ENCODE measurements at places on chromosomes 5 and 9.

DNA sequence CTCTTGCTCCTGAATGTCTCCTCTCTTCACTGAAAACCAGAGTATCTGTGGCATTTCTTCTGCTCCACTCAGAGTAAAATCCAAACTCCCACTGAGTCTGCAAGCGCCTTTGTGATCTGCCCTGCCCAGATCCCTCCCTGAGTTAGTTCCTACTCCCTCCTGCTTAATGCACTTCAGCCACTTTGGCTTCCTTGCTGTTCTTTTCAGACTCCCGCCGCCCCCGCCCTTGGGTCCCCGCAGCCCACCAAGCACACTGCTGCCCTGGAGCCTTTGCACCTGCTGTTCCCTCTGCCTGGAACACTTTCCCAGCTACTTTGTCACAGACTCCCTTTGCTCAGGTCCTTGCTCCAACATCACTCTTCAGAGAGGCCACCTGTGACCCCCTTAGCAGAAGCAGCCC is 127.2 kb upstream of the SLC25A48 start:
- no peak for DNase-seq

DNA sequence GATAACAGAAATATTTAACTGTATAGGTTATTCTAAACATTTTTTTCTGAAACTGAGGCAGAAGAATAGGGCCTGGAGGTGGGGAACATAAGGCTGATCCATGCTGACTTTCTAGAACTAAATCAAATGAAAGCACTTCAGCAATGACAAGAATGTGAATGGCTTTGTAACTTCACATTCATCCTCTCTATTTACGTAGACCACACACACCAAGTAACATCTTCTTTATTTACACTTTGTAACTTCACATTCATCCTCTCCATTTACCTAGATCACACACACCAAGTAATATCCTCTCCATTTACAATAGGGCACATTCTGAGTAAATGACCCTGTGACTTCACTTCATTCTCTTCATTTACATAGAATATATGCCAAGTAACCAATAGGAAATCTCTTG is 251.8 kb upstream of the CDH9 start:
- no peak for DNase-seq

DNA sequence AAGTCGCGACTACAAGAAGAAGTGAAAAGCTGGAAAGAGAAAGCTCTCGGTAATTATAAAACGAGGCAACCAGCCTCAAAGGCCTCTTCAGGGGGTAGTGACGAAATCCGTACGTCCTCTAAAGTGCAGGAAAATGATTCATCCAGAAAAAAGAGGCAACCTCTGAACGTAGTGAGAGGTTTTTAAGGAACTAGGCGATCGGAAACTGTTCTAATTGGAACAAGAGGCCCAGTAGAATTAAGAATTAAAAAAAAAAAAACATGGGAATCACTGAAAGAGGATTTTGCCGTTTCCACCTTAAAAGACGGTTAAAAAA is 1.0 kb downstream of the CSNK1A1 start:
- DNase-seq = no peak

DNA sequence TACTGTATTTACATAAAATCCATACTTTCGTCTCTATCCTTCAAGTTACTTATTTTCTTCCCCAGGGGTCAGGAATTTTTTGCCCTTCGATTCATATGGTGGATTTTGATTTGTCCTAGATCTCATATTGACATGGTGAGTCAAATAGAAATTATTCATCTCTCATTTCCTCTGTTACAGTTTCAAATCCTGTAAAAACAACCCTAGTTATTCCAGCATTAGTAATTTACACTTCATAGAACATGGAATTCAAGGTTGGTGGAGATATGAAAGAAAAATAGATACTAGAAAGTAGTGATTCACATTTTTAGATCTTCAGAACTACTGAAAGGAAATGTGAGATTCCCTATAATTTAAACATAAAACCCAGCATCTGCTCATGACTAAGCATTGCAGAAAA is 1331.0 kb upstream of the CDH9 start:
- DNase-seq = no peak

DNA sequence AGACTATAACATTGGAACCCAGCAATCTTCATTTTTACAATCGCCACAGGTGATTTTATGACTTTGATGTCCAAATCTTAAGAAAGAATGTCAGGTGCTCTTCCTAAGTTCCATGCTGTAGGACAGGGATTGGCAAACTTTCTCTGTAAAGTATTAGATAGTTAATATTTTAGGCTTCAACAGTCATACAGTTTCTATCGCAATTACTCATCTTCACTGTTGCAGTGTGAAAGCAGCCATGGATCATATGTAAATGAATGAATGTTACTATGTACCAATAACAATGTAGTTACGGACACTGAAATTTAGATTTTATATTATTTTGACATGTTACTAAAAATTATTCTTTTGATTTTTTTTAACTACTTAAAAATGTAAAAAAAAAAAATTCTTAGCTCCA is 169.7 kb downstream of the DTWD2 start:
- no peak for DNase-seq

GRCh38 chr5:171201310-171201709 is 107.7 kb upstream of the TLX3 start:
- DNase-seq = peak; percentile 66

- no peak for DNase-seq
These were observed 2.6 kb downstream of the IER5L start for GRCh38 chr9:129175515-129175824.

- no peak for DNase-seq
These were observed 66.5 kb downstream of the F2RL2 start for GRCh38 chr5:76556511-76557221.

Data from NCI-H1436 treated with DMSO at 0.1 percent for 48 hours (cell line).